Stromal cell of bone marrow (primary cell): ENCODE measurements at places on chromosomes 7 and 10.

GRCh38 chr10:94963901-94964300, 25.4 kb downstream of the CYP2C9 start:
- peak; percentile 7 for DNase-seq

DNA sequence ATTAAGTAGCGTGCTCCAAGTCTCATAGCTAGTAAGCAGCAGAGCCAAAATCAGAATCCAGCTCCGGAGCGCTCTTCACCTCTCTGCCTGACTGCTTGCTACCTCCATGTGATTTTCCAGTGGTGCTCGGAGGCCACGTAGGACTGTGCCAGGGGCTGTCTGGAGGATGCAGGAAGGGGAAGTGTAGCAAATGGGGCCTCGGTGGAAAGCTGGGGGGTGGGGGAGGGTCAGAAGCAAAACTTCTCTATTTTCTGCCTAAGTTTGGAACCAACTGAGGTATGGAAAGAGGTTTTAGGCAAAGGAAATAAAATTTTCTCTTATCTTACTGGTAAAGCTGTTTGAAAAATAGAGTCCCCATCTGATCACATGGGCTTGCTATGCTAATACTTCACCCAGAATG, 108.7 kb downstream of the TBXAS1 start:
- no peak for DNase-seq

DNA sequence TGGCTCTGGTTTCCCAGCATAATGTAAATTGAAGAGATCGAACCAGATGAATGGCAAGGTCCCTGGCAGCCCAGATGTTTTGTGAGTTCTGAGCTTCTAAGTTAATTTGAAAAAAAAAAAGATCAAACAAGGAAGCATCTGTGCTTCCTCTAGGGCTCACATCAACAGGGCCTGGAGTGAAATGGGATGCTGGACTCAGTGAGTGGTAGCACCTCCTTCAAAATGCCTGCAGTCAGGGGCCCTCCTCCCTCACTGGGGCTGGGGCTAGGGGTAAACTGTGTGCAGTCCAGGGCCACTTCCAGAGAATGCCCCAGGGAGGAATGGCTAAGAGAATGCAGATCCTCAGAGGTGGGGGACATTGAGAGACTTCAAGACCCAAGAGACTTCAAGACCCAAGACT, 6.0 kb upstream of the CUEDC2 start:
- DNase-seq = no peak

- DNase-seq = no peak
Measured at GRCh38 chr10:128022261-128023196, 103.7 kb downstream of the MKI67 start.

- DNase-seq = no peak
Measured at GRCh38 chr7:45052011-45052410, 36.8 kb downstream of the NACAD start.

- peak; percentile 24 for DNase-seq
Measured at GRCh38 chr10:108801775-108802517, 1121.4 kb downstream of the XPNPEP1 start.

GRCh38 chr10:71754562-71754961, 18.8 kb downstream of the VSIR start:
- DNase-seq = no peak

GRCh38 chr7:4799508-4800268, 24.3 kb downstream of the AP5Z1 start:
- no peak for DNase-seq

GRCh38 chr7:50734246-50734645, 48.5 kb downstream of the GRB10 start:
- no peak for DNase-seq

DNA sequence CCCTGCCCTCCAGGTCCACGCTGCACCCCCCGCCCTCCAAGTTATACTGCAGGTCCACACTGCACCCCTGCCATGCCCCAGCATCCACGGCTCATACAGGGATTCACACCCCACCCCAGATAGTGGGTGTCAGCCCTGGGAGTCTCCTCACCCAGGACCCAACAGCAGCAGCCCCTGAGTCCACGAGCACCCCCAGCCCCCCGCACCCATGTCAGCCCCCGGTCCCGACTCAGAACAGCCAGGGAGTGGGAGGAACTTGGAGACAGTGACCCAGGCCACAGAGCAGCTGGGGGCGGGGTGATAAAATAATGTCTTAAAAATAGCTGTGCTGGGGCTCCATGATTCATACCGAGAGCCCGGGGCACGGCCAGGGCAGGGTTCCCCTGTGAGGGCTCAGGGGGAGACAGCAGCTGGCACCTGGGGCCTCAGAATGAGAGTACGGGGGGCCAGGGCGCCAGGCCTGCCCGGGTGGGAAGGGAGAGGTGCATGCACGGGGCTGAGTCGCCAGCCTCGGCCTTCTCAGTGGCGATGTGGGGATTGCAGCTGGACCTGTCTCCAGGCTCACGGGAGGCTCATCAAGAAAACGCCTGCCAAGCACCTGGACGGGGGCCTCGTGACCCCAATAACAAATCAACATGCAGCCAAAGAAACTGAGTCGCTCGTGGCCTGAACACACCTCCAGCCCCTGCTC, 29.8 kb downstream of the ADAP1 start:
- DNase-seq = no peak

DNA sequence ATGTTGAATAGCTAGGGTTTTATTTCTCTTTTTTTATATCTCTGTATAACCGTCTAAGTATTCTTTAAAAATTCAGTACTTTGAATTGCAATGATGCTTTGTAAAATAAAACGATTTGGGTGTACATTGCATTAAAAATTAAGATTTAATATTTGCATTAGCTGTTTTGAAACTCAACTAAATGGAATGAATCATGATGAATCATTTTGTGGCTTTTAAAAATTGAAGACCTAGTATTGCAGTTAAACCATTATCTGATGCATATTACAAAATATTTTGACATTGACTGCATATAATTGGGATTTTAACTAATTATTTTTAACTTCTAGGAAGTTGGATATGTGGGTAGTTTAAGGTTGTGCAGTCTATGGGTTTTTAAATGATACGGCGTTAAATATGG, 314.0 kb downstream of the CDK14 start:
- DNase-seq = no peak

GRCh38 chr7:135960709-135961451, 16.3 kb downstream of the MTPN start:
- DNase-seq = no peak

- no peak for DNase-seq
Measured at GRCh38 chr7:136347488-136347887, 370.3 kb upstream of the MTPN start.

DNA sequence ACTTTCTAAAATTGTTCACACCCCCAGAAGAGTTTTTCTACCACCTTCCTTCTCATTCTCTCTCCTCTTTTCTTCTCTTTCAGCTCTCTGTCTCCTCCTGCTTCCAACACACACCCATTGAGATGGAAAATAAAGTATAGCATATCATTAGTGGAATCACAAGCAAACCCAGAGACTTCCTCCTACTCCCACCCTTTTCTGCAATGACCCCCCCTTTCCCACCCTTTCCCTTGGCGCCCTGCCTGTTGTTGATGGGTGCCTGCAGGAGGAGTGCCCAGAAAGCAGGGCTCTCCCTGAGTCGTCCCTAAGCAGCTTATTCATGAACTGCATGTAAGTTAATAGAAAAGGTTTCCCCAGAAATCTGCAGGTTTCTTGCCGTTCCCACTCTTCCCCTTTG, 300.0 kb downstream of the PLXNA4 start:
- DNase-seq = no peak

GRCh38 chr7:75039166-75039565, 34.4 kb downstream of the RCC1L start:
- no peak for DNase-seq

DNA sequence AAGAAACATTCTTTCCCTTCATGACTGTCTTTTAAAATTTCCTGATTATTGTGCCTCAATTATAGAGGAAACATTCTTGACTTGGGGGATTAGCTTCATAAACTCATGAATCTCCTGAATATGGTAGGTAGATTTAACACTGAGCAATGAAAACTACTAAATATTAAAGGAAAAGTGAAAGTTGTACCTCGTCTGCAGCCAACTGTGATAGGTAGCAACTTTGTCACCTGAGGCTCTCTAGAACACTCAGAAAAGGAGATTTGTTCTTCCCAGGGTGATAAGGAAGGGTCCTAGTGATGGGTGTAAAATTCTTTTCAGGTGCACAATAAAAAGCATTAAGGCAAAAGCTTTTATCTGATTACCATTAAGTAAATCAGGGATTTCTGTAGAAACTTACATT, 78.1 kb downstream of the AHR start:
- DNase-seq = no peak

DNA sequence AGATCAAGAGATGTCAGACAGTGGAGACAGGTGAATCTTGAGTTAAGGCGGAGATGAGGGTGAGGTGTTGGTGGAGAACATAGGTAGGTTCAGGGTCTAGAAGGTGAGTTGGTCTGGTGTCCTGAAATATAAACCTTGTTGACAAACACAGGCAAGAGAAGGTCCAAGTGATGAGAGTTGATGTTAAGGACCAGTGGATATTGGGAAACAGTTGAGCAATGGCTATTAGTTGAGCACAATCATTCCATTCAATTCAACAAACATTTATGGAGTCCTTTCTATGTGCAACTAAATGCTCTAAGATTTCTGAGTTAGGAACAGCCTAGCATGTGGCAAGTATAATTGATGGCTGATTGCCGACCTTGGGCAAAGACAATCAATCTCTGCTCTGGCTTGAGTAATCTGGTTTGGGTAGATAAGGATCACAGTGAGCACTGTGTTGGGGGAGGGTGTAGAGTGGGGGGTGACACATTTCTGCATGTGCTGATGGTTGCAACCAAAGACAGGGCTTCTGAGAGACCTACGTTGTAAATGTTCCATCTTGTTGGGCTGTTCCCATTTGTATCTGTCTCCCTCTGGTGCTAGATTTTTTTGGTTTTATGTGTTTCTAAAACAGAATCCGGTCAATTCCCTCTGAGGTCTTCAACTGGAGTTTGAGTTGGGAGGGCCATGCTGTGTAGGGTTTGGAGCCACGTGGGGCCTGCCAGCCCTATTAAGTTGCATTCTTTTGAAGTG, 201.1 kb downstream of the BAMBI start:
- DNase-seq = no peak

DNA sequence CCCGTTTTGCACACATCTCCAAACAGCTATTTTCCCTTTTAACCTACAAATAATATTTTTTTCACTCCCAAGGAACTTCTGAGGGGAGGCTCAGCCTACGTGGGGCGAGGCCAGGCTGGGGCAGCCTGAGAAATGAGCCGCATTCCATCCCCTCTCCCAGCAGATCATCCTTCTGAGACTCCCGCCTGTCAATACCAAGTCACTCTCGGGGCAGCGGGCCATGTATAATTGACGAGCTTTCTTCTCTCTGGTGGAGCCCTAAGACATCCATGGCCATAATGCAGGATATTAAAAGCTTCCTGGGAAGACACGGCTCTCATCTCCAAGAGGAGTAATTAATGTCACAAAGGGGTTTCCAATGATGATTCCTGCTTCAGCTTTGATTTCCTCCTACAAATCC, 37.8 kb upstream of the CHST15 start:
- no peak for DNase-seq

GRCh38 chr10:103677486-103678177, 177.7 kb downstream of the SH3PXD2A start:
- DNase-seq = no peak

- DNase-seq = no peak
Measured at GRCh38 chr10:27745732-27746396, at the start of gene MKX. TSS of gene MKX (minus strand) at chr10:27745819. CDS start at chr10:27743415, 2,404 bp downstream.

DNA sequence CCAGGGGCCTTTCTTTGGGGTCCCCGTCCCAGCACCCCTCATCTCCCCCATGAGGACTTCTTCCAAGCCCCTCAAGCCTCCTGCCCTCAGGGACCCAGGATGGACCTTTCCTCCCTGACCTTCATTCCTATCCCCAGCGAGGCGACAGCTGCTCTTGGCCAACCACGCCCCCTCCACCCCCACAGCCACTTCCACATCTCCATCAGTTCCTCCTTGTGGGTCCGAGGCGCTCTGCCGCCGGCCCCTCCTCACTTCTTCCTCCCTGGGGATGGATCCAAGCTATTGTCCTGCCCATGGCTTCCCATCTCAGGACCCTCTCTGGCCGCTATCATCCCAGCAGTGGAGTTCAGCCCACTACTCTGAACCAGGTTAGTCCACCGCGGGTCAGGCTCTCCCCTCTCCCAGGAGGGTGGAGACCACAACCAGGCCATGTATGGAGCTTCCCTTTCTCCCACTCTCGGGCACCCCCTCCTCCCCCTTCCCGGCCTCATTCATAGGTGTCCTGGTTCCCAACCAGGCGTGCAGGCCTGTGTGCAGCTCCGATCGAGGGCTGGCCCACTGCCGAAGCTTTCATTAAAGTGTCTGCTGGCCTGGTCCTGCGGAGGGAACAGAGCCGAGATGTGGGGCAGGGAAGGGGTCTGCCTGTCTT, 1.7 kb upstream of the SH2B2 start:
- no peak for DNase-seq

DNA sequence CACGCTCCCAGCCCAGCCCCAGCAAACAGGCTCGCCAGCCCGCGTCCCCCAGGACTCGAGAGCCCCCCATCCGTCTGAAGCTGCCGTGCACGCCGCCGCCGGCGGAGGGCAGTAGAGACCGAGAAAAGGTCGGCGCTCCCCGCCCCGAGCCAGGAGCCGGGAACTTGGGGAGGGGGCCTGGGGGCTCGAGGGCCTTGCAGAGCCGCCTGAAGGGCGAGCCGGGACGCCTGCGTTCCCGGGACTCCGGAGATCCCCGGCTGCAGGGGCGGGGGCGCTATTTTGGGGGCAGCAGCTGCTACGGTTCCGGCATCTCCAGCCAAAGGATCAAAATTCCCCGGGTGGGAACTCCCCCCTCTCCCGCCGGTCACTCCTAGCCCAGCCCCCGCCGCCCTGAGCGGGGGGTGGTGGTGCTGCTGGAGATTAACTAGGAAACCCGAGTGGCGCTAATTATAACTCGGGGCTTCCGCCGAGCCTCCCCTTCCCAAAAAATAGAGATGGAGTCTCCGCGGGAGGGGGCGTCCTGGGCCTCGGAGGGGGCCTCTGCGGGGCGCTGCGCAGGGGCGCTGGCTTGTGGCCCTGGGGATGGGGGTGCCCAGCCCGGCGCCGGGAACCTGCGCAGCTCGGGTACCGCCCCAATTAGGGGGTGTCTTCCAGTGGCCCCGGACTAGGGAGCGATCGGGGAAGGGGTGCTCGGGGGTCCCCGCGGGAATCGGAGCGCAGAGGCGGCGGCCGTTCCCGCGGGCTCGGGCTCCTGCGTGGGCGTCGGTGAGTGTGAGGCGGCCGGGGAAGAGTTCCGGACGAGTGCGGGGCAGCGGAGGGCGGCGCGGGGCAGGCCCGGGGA, 608 bp downstream of the ACHE start:
- no peak for DNase-seq

DNA sequence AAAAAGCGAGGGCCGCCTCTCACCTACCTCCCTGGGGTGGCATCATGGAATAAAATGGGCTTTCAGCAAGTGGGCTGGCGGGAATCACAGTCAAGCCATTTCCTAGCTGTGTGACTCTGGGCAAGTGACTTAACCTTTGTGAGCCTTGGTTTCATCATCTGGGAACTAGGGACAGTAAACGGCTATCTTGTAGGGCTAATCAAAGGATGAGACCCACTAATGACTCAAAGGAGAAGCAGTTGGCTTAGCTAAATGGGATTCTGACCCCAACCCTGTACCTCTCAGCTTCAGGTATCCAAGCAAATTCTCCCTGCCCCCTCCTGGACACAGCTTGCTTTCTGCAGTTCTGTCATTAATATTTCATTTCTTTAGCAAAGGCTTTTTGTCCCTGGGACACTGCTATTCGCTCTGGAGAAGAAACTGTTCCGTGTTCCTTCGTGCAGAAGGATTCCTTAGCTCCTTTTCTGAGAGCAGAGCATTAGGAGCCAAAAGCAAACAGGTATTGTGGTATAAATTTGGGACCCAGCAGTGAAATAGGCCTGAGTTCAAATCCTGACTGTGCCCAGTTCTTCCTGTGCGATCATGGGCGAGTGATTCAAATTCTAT, 25.9 kb downstream of the TRIM8 start:
- DNase-seq = no peak

- DNase-seq = no peak
Measured at GRCh38 chr10:5355594-5356301, 9.0 kb upstream of the UCN3 start.

- DNase-seq = no peak
Measured at GRCh38 chr10:42113158-42113450, 525.3 kb downstream of the ZNF33B start.
